Activated CD4-positive, CD25-positive, alpha-beta regulatory T cell treated with anti-CD3 and anti-CD28 coated beads, Interleukin-2, amount 50 U/mL, for 72 hours (primary cell): ENCODE measurements at places on chromosomes 12 and 14.

DNA sequence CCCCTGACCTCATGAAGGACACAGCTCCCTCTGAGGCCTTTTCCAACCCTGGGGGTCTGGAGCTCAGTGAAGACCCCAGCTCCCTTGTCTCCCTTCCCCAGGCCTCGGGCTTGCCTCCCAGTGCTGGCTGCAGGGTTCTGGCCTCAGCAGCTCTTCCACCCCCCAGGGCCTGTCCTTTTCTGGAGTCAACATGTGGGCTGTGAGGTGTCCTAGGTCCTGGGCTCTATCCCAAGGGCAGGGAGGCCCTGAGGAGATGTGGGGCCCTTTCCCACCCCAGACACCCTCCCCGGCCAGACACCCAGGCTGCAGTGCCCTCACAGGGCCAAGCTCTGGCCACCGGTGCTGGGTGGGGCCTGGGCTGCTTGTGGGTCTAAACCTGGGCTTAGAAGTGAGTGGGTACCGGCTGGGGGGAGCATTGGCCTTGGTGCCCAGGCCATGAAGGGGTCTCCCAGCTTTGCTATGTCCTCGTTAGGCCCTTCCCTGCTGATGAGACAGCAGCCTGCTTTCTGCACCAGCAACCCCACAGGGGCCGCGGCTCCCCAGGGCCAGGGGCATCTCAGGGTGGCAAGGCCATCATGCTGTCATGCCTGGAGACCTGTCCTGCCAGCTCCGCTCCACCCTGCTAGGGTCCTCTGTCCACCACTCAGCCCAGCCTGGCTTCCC lies 2.7 kb upstream of the CRIP2 start:
- no peak for DNase-seq

GRCh38 chr12:33432992-33433391 lies 6.6 kb downstream of the SYT10 start:
- DNase-seq, result no peak

GRCh38 chr12:76025601-76026575 lies 5.7 kb downstream of the PHLDA1 start:
- no peak for DNase-seq

DNA sequence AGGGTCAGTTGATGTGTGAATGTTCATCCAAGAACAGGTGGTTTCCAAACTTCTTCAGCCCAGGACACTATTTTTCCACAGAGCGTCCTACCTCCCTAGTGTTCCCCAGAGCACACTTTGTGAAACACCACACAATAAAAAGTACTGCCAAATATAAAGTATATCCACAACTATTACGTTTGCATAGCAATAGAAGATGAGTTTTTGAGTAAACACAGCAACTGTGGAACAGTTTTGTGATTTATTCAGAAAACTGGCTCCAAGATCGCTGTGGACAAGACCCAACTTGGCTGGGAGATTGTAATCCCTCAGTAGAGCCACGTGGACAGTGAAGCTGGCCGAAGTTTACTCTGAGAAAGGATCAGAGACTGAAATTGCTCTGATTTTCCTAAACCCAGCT lies 14.5 kb upstream of the MAP1LC3B2 start:
- no peak for DNase-seq

GRCh38 chr12:66279123-66279712 lies 23.1 kb upstream of the HELB start:
- no peak for DNase-seq

GRCh38 chr12:21938879-21939278 lies 2.3 kb downstream of the ABCC9 start:
- no peak for DNase-seq

DNA sequence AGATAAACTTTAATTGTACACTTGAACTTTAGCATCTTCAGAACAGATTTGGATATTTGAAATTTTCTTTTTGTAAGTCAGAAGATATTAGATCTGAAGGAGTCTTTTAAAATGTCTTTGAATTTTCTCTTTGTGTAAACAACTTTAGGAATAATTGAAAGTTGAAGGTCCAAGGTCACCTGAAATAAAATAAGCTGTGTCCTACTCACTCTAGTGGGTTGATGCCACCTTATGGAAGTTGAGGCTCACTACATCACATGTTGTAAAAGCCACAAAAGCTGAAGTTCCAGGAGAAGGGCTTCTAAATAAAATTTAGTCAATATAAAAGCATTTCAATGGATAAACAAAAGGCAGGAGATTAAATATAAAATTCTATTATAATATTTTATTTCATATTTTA lies 122.0 kb upstream of the ATXN7L3B start:
- no peak for DNase-seq

DNA sequence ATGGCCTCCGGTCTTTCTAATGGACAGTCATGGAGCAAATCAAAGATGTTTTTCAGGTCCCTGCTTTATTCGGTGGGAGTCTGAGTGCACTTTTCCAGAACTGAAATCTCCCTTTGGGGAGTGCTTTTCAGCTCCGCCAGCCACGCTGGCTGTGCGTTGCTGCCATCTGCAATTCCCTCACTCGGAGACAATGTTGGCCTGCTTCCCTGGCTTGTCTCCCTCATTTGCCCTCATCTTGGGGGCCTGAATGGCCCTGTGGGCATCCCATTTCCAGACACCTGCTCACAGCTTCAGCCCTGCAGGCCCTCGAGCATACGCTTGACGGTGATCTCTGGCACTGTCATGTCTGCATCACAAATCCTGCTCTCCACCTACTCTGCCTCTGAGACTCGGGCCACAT lies 103.8 kb downstream of the CCDC92 start:
- DNase-seq, result no peak

DNA sequence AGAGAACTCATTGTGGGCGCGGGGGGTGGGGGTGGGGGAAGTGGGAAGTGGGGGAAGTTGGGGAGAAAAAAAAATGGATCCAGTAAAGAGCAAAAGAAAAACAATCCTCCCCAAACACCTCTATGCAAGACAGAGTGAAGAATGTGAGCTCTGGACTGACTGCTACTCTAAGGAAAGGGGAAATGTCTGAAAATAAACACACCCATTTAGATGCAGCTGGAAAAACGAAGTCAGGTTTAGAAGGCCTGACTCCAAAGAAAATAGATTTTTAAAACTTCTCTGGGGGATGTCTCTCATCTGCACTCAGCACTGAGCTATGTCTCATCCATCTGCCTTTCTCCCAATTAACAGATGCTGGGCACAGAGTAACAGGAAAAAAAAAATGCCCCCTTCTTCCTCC lies 904.4 kb downstream of the GALC start:
- no peak for DNase-seq

- DNase-seq, result no peak
Observed at GRCh38 chr12:69837191-69837590, 12.2 kb downstream of the MYRFL start.

- no peak for DNase-seq
Observed at GRCh38 chr12:103745962-103746361, 95.1 kb downstream of the NT5DC3 start.

GRCh38 chr12:131867471-131867870 lies 27.0 kb upstream of the ULK1 start:
- DNase-seq, result no peak

DNA sequence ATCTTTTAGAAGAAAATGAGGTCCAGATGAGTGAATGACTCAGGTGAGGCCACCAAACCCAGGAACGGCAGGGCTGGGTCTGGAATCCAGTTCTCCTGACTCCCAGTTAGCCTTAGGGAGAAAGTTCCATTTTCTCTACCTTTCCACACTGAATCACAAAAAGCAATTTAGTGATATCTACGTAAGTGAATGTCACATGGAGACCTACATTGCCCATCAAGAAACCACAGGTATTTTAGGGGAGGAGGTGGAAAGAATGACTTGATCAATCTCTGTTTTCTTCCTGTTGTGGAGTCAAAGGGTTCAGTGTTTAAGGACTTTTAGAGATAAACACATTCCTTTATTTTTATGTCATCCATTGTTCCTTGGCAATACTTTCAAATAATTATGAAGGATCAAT lies 106.9 kb upstream of the PTPRB start:
- no peak for DNase-seq

- DNase-seq, result no peak
Observed at GRCh38 chr12:66999141-66999540, 270.0 kb upstream of the CAND1 start.

GRCh38 chr14:96095581-96096476 lies 56.7 kb downstream of the C14orf132 start:
- no peak for DNase-seq

GRCh38 chr14:101489092-101489760 lies 72.1 kb upstream of the DIO3 start:
- peak; percentile 5 for DNase-seq

DNA sequence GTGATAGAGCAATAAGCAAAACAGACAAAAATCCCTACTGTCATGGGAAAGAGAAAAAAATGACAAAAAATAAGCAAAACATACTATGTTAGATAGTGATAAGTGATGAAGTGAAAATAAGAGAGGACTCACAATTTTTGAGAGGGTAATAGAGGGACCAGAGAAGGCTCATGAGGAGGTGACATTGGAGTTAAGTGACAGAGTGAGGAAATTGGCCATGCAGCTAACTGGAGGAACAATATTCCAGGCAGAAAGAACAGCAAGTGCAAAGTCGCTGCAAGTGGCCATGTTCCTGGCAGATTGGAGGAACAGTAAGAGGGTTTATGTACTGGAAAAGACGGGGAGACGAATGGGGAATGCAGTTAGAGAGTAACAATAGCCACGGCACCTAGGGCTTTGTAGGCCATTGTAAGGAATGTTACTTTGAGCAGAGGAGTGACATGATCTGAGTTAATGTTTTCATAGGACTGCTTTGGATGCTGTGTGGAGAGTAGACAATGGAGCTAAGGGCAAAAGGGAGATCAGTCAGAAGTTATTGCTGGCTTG lies 1.4 kb upstream of the SAV1 start:
- no peak for DNase-seq

GRCh38 chr12:25811656-25812126 lies 146.8 kb upstream of the RASSF8 start:
- DNase-seq, result no peak

GRCh38 chr12:53532021-53532420 lies 24.7 kb upstream of the NPFF start:
- DNase-seq, result no peak

GRCh38 chr14:99468081-99468480 lies 12.6 kb downstream of the SETD3 start:
- DNase-seq, result no peak

DNA sequence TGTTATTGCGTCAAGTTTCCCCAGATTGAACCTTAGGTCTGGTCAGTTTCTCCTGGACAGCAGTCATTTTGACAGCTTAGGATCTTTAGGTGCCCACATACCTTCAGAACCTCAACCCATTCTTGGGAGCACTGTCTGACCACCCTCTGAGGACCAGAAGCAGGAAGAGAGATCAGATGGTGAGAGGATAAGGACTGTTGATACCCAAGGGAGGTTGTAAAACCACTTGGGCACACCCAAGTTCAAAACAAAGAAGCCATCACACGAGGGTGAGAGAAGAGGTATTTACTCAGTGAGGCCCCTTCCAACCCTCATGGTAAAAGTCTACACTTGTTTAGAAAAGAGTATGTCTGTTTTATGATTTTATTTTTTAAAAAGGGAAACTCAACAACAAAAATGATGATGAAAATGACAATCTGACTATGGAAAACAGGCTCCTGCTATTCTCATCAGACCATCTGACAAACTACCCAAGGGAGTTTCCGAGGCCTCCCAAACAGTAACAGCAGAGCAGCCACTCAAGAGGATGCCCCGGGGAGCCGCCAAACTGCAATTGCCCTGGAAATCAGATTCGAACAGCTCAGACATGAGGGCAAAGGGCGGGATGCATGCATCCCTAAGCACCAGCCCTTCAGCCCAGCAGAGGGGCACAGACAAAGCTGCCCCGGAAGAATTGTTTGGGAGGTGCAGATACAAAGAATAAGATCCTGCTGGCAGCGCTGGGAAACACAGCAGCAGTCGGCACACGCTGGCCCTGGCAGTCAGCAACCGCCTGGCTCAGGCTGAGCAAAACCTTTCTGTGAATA lies 162.6 kb upstream of the PLEKHG7 start:
- DNase-seq, result no peak

DNA sequence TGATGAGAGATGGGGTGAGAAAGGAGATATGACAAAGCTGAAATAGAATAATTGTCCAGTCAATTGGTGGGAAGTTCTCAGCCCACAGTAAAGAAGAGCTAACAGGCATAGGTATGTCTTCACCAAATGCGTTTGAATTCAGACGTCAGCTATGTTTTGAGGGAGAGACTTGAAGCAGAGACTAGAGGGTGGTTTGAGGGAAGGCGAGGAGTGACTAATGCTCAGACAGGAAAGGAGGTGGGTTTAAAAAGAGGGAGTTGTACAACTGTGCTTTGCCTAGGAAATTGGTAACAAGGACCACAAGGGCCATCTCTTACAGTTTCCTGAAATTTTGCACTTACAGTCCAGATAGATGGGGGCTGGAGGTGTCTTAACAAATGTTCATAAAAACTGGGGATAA lies 6.4 kb downstream of the JKAMP start:
- DNase-seq, result no peak

DNA sequence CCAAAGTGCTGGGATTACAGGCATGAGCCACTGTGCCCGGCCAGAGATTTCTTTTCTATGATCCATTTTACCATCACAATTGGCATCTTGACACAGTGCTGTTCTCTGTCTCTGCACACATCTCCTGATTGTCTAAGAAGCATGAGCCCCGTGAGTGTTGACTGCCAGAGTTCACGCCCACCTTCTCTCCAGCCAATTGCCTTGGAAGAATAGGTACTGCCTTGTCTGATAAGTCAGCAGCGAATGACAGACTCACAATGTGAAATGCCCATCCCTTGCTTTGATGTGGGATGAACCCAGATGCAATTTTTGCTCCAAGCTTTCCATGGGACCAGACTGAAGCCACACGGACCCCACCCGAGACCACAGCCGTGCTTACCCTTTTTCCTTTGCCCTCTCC lies 19.3 kb downstream of the EIF5 start:
- DNase-seq, result no peak

GRCh38 chr12:115873451-115874082 lies 403.9 kb downstream of the MED13L start:
- DNase-seq, result no peak

- DNase-seq, result no peak
Observed at GRCh38 chr14:60215127-60215444, 33.9 kb upstream of the PPM1A start.

GRCh38 chr14:29062466-29062865 lies 295.9 kb downstream of the FOXG1 start:
- no peak for DNase-seq

GRCh38 chr12:79098530-79098929 lies 234.0 kb downstream of the SYT1 start:
- no peak for DNase-seq

DNA sequence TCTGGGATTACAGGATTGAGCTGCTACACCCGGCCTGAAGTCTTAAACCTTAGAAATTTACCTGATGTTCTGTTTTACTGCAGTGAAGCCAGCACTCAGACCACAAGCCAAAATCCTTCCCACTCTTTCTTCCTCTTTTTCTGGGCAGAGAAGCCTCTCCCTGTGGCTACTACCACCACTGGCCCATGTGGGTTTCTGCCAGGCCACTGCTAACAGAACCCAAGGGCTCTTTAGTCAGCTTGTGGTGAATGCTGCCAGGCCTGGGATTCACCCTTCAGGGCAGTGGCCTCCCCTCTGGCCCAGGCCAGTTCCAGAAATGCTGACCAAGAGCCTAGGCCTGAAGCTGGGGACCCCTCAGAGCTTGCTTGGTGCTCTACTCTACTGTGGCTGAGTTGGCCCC lies 35.3 kb downstream of the GAS2L3 start:
- DNase-seq, result no peak

GRCh38 chr12:21169878-21170472 lies 39.0 kb downstream of the SLCO1B1 start:
- no peak for DNase-seq
